ENCODE measurements at places on chromosomes 3 and 15.

DNA sequence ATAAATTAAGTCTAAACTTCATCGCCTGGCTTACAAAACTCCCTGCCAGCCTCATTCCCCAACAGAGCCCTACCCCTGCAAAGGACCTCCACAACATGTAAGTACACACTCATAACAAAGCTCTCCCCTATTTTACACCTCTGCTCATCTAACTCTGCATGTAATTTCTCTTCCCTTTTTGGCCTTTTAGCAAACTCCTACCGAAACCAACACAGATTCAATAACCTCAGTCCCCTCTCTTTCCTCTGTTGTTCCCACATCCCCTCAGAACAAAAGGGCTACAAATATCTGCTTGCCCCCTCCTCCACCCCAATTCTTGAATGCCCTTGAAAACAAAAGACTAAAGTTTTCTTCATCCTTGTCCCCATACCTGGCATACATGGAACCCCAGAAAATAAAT, 662 bp downstream of the UBL7 start:
- H3K27ac ChIP-seq = peak overlapping the region; percentile 85
- H3K27me3 ChIP-seq = no peaks in the 10 kb centered on the region
- DNase-seq = no peak
- H3K4me3 ChIP-seq = peak overlapping the region; percentile 83

- H3K27me3 ChIP-seq = no peaks in the 10 kb centered on the region
- no peaks in the 10 kb centered on the region for H3K4me1 ChIP-seq
- no peak overlapping the region for H3K4me3 ChIP-seq
- H3K36me3 ChIP-seq = no peaks in the 10 kb centered on the region
- DNase-seq = no peak
- no peak overlapping the region for H3K27ac ChIP-seq
Observed at GRCh38 chr3:952906-953305, 139.9 kb upstream of the CNTN6 start.

GRCh38 chr3:35448681-35449080, 190.6 kb upstream of the ARPP21 start:
- no peak overlapping the region for H3K4me3 ChIP-seq
- H3K4me1 ChIP-seq = no peaks in the 10 kb centered on the region
- no peaks in the 10 kb centered on the region for H3K27me3 ChIP-seq
- H3K27ac ChIP-seq = no peak overlapping the region
- no peak for DNase-seq

DNA sequence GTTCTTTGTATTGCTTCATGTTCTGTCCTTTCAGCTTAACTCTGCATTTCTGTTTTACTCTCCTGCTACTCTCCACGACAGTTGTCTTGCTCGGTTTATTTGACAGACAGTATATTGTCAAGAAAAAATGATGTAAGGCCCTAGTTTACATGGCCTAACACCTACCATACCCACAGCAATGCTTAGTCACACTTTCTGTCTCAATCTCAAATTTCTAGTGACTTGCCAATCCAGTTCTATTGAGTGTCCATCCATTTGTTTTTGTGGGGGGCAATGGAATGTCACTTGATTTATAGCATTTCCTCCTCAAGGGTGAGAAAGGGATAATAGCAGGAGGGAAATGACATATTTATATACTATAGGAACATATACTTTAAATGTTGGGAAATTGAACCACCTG, 676.2 kb downstream of the NAALADL2 start:
- no peaks in the 10 kb centered on the region for H3K27me3 ChIP-seq
- no peak overlapping the region for H3K4me3 ChIP-seq

- no peaks in the 10 kb centered on the region for H3K27me3 ChIP-seq
- no peak overlapping the region for H3K4me3 ChIP-seq
- no peaks in the 10 kb centered on the region for H3K36me3 ChIP-seq
Observed at GRCh38 chr3:193016437-193016901, 98.8 kb upstream of the MB21D2 start.

DNA sequence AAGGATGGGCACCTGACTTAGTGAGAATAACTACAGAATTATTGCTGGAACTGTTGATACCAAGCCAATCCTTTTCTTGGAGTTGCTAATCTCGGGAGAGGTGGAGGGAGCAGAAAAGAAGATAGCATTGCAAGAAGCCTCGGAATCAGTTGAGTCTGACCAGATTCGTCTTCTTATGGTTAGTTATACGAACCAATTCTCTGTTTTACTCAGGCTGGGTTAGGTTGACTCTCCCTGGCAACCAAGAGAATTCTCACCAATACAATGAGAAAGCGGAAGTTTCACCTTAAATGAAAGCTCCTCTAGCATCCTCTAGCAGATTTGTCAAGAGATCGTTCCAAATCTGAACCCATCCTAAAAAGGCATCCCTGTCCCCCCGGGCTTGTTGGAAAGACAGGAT, 43.5 kb upstream of the UBE2E1 start:
- H3K4me3 ChIP-seq = peak overlapping the region; percentile 35
- no peak for DNase-seq
- no peaks in the 10 kb centered on the region for H3K4me1 ChIP-seq
- no peak overlapping the region for H3K27ac ChIP-seq

DNA sequence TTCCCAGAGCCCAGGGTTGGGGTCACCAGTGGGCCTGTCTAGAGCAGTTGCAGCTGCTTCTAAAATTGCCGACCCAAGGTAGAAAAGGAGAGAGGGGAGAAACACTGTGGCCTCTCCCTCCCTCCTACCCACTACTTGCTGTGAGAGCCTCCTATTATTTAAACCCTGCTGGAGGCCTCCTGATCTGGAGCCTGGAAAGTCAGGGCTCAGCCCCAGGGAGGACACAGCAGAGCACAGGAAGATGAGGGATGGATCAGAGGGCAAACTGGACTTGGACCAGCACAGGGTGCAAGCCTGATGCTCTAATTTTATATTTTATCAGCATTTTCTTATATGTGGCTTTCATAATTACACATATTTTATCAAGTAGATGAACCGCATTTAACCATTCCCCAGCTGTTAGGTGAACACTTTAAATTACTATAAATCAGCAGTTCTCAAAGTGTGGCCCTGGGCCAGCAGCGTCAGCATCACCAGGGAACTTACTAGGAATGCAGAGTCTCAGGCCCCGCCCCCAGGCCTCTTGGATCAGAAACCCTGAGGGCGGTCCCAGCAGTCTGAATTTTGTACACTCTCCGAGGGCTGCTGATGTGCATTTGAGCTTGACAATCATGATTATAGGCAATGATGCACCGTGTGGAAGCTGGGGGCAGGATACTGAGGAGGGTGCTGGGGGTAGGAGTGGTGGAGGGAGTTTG, 26.7 kb downstream of the SMAD3 start:
- H3K4me1 ChIP-seq = peaks cover 73% of the 10 kb centered on the region
- peak overlapping the region; percentile 58 for H3K27ac ChIP-seq
- no peak for DNase-seq
- no peaks in the 10 kb centered on the region for H3K27me3 ChIP-seq

DNA sequence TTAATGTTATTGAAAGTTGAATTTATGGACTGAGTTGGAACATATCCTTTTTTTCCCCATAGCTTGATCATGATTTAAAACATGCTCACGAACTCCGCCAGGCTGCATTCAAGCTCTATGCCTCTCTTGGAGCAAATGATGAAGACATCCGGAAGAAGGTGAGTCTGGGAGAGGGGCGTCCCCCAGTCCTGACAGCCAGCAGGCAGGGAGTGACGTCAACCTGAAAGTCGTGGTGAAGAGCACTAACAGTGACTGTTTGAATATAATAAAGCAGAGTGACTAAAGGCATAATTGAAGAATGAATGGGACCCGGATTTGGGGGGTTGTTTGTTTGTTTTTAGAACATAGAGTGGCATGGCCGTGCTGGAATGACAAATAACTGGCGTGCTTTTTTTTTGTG, 57.9 kb downstream of the ARMC8 start:
- no peaks in the 10 kb centered on the region for H3K27me3 ChIP-seq
- no peak overlapping the region for H3K4me3 ChIP-seq
- no peaks in the 10 kb centered on the region for H3K4me1 ChIP-seq
- H3K36me3 ChIP-seq = peaks cover 64% of the 10 kb centered on the region

GRCh38 chr3:122908251-122908650, 113.4 kb downstream of the SLC49A4 start:
- H3K27me3 ChIP-seq = peaks cover 13% of the 10 kb centered on the region
- H3K4me3 ChIP-seq = no peak overlapping the region
- no peak overlapping the region for H3K27ac ChIP-seq
- no peaks in the 10 kb centered on the region for H3K4me1 ChIP-seq
- H3K36me3 ChIP-seq = no peaks in the 10 kb centered on the region
- no peak for DNase-seq

GRCh38 chr3:132245552-132246142, 71.6 kb upstream of the ACP3 start:
- no peak overlapping the region for H3K4me3 ChIP-seq
- no peak for DNase-seq
- H3K36me3 ChIP-seq = no peaks in the 10 kb centered on the region

DNA sequence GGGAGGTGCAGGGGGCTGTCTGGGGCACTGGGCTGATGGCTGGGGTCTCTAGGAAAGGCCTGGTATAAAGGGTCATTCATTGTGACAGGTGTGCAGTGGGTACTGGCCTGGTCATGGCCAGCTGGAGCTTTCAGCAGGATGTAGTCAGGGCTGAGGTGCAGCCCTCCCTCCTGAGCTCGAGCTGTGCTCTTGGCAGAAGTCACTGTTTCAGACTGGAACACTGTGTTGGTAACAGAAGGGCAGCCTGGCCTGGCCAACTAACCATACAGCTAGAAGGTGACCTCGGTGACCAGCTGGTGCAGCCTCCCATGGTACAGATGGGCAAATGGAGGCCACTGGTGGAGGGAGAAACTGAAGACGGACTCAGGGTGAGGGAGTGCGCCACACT, 34.4 kb upstream of the LCTL start:
- no peaks in the 10 kb centered on the region for H3K27me3 ChIP-seq
- H3K27ac ChIP-seq = no peak overlapping the region
- no peaks in the 10 kb centered on the region for H3K36me3 ChIP-seq

GRCh38 chr15:69340243-69340900, 41.7 kb downstream of the PAQR5 start:
- no peak for DNase-seq
- H3K36me3 ChIP-seq = no peaks in the 10 kb centered on the region
- no peaks in the 10 kb centered on the region for H3K4me1 ChIP-seq
- no peaks in the 10 kb centered on the region for H3K27me3 ChIP-seq

- no peak overlapping the region for H3K27ac ChIP-seq
- H3K4me1 ChIP-seq = no peaks in the 10 kb centered on the region
- H3K36me3 ChIP-seq = no peaks in the 10 kb centered on the region
- H3K4me3 ChIP-seq = no peak overlapping the region
Observed at GRCh38 chr3:43649365-43649968, 27.7 kb upstream of the ANO10 start.

GRCh38 chr3:102301155-102301880, 133.5 kb upstream of the ZPLD1 start:
- no peaks in the 10 kb centered on the region for H3K4me1 ChIP-seq
- no peak overlapping the region for H3K27ac ChIP-seq
- no peaks in the 10 kb centered on the region for H3K36me3 ChIP-seq

- H3K27ac ChIP-seq = peak overlapping the region; percentile 3
- no peak for DNase-seq
- H3K4me1 ChIP-seq = peaks cover 18% of the 10 kb centered on the region
- no peaks in the 10 kb centered on the region for H3K36me3 ChIP-seq
- H3K27me3 ChIP-seq = no peaks in the 10 kb centered on the region
- no peak overlapping the region for H3K4me3 ChIP-seq
Observed at GRCh38 chr3:64837986-64838735, 150.4 kb upstream of the ADAMTS9 start.

GRCh38 chr3:128360705-128361271, 105.9 kb downstream of the DNAJB8 start:
- no peaks in the 10 kb centered on the region for H3K36me3 ChIP-seq
- no peaks in the 10 kb centered on the region for H3K27me3 ChIP-seq
- DNase-seq = no peak
- H3K4me3 ChIP-seq = no peak overlapping the region
- no peak overlapping the region for H3K27ac ChIP-seq
- no peaks in the 10 kb centered on the region for H3K4me1 ChIP-seq

- no peak overlapping the region for H3K4me3 ChIP-seq
- H3K4me1 ChIP-seq = no peaks in the 10 kb centered on the region
- no peaks in the 10 kb centered on the region for H3K36me3 ChIP-seq
- peaks cover 18% of the 10 kb centered on the region for H3K27me3 ChIP-seq
- DNase-seq = no peak
- H3K27ac ChIP-seq = no peak overlapping the region
Observed at GRCh38 chr15:91050128-91050455, 27.7 kb upstream of the VPS33B start.

- no peak for DNase-seq
- no peaks in the 10 kb centered on the region for H3K4me1 ChIP-seq
- no peaks in the 10 kb centered on the region for H3K36me3 ChIP-seq
Observed at GRCh38 chr3:45082142-45082538, 56.0 kb downstream of the CLEC3B start.

DNA sequence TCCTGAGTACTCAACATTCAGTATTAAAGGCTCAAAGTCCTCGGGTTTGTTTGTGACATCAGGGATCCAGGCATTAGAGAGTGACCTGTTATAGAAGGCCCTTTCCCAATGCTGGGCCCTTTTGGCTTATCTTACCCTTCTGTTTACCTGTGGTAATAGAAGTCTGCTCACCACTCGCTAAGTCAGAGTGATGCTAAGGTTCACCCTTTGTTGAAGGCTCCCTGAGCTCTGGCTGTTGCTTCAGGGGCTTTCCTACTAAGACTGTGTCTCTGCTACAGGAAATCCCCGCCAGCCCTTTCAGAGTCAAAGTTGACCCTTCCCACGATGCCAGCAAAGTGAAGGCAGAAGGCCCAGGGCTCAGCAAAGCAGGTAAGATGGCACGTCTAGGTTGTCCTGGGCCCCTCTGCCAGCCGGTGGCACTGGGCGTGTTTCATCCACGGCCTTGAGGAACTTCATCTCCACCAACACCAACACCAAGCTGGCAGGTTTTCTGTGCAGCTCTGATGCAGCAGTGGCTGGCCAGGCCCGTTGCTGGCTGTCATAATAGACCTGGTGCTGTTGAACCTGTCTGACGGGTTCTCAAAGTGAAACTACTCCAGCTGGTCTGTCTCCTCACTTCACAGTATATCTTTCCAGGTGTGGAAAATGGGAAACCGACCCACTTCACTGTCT, 99.1 kb downstream of the DNASE1L3 start:
- DNase-seq = no peak
- H3K27me3 ChIP-seq = no peaks in the 10 kb centered on the region
- no peak overlapping the region for H3K4me3 ChIP-seq
- peak overlapping the region; percentile 58 for H3K27ac ChIP-seq

DNA sequence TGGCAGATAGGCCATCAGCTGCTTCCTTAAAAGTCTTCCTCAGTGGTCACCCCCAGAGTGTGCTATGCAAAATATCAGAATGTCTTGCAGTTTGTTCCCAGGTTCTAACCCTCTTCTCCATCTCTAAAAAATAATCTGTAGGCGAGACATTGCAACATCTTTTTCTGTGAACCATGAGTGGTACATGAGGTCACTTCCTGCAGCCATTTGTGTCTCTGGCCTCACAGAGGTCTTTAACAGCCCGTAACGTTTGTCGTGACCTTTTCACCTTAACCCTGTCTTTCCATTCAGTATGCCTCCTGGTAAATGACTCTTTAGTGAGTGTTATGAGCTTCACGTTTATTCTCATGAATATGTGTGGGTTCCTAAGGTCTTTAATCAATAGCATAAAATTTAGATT, 145.4 kb downstream of the KLHL25 start:
- H3K27ac ChIP-seq = peak overlapping the region; percentile 57
- no peaks in the 10 kb centered on the region for H3K27me3 ChIP-seq
- H3K4me3 ChIP-seq = no peak overlapping the region

- DNase-seq = peak; percentile 68
- H3K36me3 ChIP-seq = no peaks in the 10 kb centered on the region
- H3K27me3 ChIP-seq = peaks cover 9% of the 10 kb centered on the region
- no peaks in the 10 kb centered on the region for H3K4me1 ChIP-seq
- H3K4me3 ChIP-seq = no peak overlapping the region
Observed at GRCh38 chr3:194386648-194387047, 12.4 kb downstream of the GP5 start.

- peak overlapping the region; percentile 43 for H3K4me3 ChIP-seq
- peak overlapping the region; percentile 76 for H3K27ac ChIP-seq
- H3K4me1 ChIP-seq = peaks cover 86% of the 10 kb centered on the region
- no peaks in the 10 kb centered on the region for H3K36me3 ChIP-seq
Observed at GRCh38 chr15:101188637-101189408, 63.0 kb downstream of the CHSY1 start.

All from esophagus muscularis mucosa (tissue), 4 donors.